GM23338 (cell line): ENCODE measurements at places on chromosomes 1 and 21. TPM values are rescaled to one million over a fixed set of nuclear protein-coding genes. Genes with fewer than 3 reads are reported as not detected.

DNA sequence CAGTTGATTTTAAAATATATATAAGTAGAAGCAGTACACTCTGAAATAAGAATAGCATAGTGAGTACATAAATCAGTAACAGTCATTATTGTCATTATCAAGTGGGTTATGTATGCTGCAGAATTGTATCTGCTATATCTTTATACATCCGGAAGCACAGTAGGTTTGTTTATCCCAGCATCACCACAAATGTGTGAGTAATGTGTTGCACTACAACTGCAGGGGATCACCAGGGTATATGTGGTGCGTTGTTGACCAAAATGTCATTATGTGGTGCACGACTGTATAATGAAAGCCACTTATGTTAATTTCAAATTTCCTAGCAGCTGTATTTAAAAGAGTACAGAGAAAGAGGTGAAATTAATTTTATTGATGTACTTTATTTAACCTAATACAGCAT lies 87.7 kb upstream of the GADD45A start:
- H3K27ac ChIP-seq = no peak overlapping the region
- no peaks in the 10 kb centered on the region for H3K4me1 ChIP-seq
- no peaks in the 10 kb centered on the region for H3K27me3 ChIP-seq

GRCh38 chr1:209155546-209155945 lies 428.0 kb upstream of the CAMK1G start:
- H3K27me3 ChIP-seq = no peaks in the 10 kb centered on the region
- H3K36me3 ChIP-seq = no peaks in the 10 kb centered on the region
- H3K27ac ChIP-seq = peak overlapping the region; percentile 86

DNA sequence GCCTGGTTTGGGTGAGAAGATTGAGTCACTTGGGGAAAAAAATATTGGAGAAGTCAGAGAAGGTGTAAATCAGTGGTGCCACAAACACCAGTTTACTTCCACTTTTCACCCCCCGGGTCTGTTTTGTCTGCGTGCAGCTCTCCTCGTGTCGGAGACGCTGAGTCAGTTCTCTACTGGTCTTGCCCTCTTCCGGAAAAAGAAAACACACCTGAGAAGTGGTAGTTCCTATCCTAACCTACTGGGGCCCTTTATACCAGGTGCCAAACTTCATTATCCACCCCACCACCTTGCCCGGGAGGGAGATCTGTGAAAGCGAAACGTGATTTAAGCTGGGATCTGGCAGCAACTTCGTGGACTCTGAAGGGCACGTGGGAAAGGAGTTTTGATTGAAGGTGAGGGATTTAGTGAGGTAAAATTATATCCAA lies 855 bp upstream of the IVNS1ABP start:
- H3K4me3 ChIP-seq = peak overlapping the region; percentile 64
- no peaks in the 10 kb centered on the region for H3K27me3 ChIP-seq
- H3K4me1 ChIP-seq = peaks cover 25% of the 10 kb centered on the region
- peak overlapping the region; percentile 98 for H3K27ac ChIP-seq
- H3K36me3 ChIP-seq = no peaks in the 10 kb centered on the region; the same call in 1 of the 2 replicates
- peak; percentile 52 for DNase-seq

DNA sequence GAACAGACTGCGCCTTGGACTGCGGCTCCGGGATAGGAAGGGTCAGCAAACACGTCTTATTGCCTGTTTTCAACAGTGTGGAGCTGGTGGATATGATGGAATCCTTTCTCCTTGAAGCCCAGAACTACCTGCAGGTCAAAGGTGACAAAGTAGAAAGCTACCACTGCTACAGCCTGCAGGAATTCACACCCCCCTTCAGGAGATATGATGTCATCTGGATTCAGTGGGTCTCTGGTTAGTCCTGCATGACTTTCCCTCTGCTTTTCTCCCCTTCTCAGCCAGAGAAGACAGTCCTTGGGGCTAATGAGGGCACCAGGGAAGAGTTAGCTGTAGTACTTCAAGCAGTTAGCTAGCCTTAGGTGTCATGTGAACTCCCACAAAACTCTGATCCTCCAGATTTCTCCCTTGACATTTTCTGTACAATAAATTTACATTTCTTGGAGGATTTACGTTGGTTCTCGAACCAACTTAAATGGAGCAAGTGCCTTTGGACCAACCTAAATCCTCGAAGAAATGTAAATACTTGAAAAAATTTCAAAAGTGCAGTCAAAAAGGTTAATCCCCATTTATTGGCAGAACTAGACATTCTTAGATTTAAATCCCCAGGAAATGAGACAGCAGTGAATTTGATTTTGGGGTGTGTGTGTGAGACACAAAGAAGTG lies 20.9 kb downstream of the NTMT2 start:
- no peak for DNase-seq
- no peak overlapping the region for H3K27ac ChIP-seq
- H3K27me3 ChIP-seq = no peaks in the 10 kb centered on the region
- no peak overlapping the region for H3K4me3 ChIP-seq
- no peaks in the 10 kb centered on the region; the same call in 1 of the 2 replicates for H3K36me3 ChIP-seq

GRCh38 chr1:20250340-20250989 lies 40.2 kb upstream of the VWA5B1 start:
- H3K36me3 ChIP-seq = no peaks in the 10 kb centered on the region
- H3K27ac ChIP-seq = no peak overlapping the region

DNA sequence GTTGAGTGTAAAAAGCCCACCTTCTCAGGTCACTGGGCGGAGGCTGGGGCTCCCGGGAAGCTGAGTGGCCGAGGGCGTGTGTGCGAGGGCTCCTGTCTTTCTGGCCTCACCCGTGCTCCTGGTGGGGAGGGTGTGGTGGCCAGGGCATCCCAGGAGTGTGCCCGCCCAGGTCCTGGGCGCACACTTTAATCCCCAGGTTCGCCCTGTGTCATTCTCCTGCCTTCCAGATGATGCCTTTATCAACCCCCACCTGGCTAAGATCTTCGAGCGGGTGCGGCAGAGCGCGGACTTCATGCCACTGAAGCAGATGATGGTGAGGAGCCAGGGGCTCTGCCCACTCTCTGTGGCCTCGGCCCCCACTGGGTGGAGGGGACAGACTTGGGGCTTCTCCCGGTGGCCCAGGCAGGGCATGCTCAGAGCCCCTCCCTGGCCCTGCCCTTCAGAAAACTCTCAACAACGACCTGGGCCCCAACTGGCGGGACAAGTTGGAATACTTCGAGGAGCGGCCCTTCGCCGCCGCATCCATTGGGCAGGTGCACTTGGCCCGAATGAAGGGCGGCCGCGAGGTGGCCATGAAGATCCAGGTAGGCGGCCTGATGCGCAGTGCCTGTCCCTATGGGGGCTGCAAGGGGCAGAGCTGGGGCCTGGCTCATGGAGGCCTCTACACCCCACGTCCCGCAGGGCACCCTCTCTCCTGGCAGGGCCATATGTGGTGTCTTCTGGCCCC lies 42.5 kb downstream of the COQ8A start:
- no peaks in the 10 kb centered on the region for H3K27me3 ChIP-seq
- no peaks in the 10 kb centered on the region for H3K4me1 ChIP-seq
- no peak overlapping the region for H3K4me3 ChIP-seq
- DNase-seq = no peak

DNA sequence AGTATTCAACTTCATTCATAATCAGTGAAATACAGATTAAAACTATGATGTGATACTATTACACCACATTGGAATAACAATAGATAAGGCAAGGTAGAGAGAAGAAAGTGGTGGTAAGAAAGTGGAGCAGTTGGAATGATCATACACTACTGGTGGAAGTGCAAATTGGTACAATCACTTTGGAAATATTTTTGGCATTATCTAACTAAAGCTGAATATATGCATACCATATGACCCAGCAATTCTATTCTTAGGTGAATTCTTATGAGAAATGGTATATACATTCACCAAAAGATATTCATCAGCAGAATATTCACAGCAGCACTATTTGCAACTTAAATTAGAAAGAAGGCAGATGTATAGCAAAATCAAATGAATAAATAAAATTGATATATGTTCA lies 21.4 kb upstream of the PTPRC start:
- no peaks in the 10 kb centered on the region for H3K4me1 ChIP-seq
- no peaks in the 10 kb centered on the region for H3K27me3 ChIP-seq
- DNase-seq = no peak
- no peaks in the 10 kb centered on the region for H3K36me3 ChIP-seq

DNA sequence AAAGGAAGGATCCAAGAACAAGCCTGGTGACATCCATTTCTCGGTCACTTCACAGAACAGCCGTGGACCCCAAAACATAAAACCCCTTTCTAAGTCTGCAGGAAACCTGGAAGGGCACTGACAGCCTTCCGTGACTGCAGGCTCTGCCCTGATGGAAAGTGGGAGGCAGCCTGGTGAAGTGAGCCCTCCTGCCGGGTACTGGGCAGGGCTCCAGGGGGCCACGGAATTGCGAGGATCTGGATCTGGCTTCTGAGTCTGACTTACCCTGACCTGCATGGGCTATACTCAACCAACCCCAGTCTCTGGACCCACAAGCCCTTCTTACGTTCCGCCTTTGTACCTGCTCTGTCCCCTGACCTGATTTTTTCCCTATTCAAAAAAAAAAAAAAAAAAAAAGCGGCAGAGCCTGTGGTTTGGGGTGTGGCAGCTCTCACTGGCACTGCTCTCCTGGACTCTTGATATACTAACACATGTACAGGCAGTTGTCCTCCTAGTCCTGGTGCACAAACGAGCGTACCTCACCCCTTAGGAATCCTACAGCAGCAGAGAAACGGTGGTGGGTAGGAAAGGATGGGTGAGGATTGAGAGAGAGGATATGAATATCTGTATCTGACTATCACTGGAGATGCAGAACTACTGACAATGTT lies 82.9 kb downstream of the BEND5 start:
- no peak overlapping the region for H3K4me3 ChIP-seq
- no peaks in the 10 kb centered on the region for H3K27me3 ChIP-seq
- no peak overlapping the region for H3K27ac ChIP-seq
- no peaks in the 10 kb centered on the region for H3K4me1 ChIP-seq
- DNase-seq = no peak
- H3K36me3 ChIP-seq = no peaks in the 10 kb centered on the region

- H3K27ac ChIP-seq = peak overlapping the region; percentile 12; the same call in 1 of the 2 replicates
- H3K4me1 ChIP-seq = peaks cover 12% of the 10 kb centered on the region; the same call in 1 of the 2 replicates
- H3K36me3 ChIP-seq = peaks cover 13% of the 10 kb centered on the region; the same call in 1 of the 2 replicates
- DNase-seq = peak; percentile 51
- H3K4me3 ChIP-seq = peak overlapping the region; percentile 55
These were observed 553 bp downstream of the TTF2 start for GRCh38 chr1:117060441-117061317.

DNA sequence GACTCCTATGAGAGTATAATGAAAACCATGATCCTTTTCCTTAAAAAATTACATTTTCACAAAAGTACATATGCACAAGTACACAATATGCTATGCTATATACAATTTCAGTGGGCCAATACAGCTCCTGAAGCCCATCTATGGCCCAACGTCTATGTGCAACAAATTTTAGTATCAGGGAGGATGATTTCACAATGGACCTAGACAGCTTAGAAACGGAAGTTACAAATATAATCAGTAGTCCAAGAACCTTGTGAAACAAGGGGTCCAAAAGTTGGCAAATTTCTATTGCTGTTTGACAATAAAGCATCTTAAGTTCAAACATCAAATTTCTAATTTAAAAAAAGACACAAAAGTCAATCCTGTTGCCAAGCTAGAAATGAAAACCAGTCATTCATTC lies 87.0 kb downstream of the DPYD start:
- H3K4me1 ChIP-seq = no peaks in the 10 kb centered on the region
- no peak overlapping the region for H3K27ac ChIP-seq
- no peak overlapping the region for H3K4me3 ChIP-seq
- DNase-seq = no peak
- H3K27me3 ChIP-seq = no peaks in the 10 kb centered on the region

- H3K27me3 ChIP-seq = no peaks in the 10 kb centered on the region
- no peaks in the 10 kb centered on the region for H3K36me3 ChIP-seq
- H3K4me1 ChIP-seq = peaks cover 34% of the 10 kb centered on the region
- DNase-seq = no peak
- no peak overlapping the region for H3K27ac ChIP-seq
These were observed 178.5 kb upstream of the FMN2 start for GRCh38 chr1:239913141-239913585.

- H3K4me3 ChIP-seq = no peak overlapping the region
- no peak overlapping the region for H3K27ac ChIP-seq
- H3K36me3 ChIP-seq = no peaks in the 10 kb centered on the region
- DNase-seq = no peak
- no peaks in the 10 kb centered on the region for H3K4me1 ChIP-seq
- H3K27me3 ChIP-seq = no peaks in the 10 kb centered on the region
These were observed 41.5 kb downstream of the CHIA start for GRCh38 chr1:111332190-111332589.

- H3K27ac ChIP-seq = no peak overlapping the region
- H3K4me3 ChIP-seq = no peak overlapping the region
- H3K4me1 ChIP-seq = peaks cover 23% of the 10 kb centered on the region
These were observed 74.7 kb downstream of the NTPCR start for GRCh38 chr1:233025157-233025556.

- H3K27ac ChIP-seq = no peak overlapping the region
- H3K4me1 ChIP-seq = peaks cover 24% of the 10 kb centered on the region
- no peaks in the 10 kb centered on the region for H3K27me3 ChIP-seq
- DNase-seq = peak; percentile 16
- H3K4me3 ChIP-seq = 0 out of 2 replicates have a peak overlapping the region, but pooled peaks have one; percentile 23
These were observed 379.4 kb upstream of the RUNX1 start for GRCh38 chr21:35428489-35428888.

- no peaks in the 10 kb centered on the region for H3K27me3 ChIP-seq
- no peak overlapping the region for H3K4me3 ChIP-seq
- H3K27ac ChIP-seq = no peak overlapping the region
These were observed 9.3 kb downstream of the C1QB start for GRCh38 chr1:22662318-22662717.

- H3K36me3 ChIP-seq = no peaks in the 10 kb centered on the region
- peaks cover 19% of the 10 kb centered on the region for H3K4me1 ChIP-seq
- H3K4me3 ChIP-seq = no peak overlapping the region
- no peak overlapping the region for H3K27ac ChIP-seq
- DNase-seq = no peak
- no peaks in the 10 kb centered on the region for H3K27me3 ChIP-seq
These were observed 107.7 kb upstream of the ZNHIT6 start for GRCh38 chr1:85815906-85816305.

GRCh38 chr1:172429331-172430127 lies 9.0 kb downstream of the C1orf105 start:
- no peaks in the 10 kb centered on the region for H3K27me3 ChIP-seq
- peak; percentile 81 for DNase-seq
- H3K4me1 ChIP-seq = peaks cover 11% of the 10 kb centered on the region; the same call in 1 of the 2 replicates
- H3K36me3 ChIP-seq = no peaks in the 10 kb centered on the region

- DNase-seq = peak; percentile 8
- H3K27me3 ChIP-seq = no peaks in the 10 kb centered on the region
- H3K36me3 ChIP-seq = no peaks in the 10 kb centered on the region
- H3K4me3 ChIP-seq = no peak overlapping the region
These were observed 846.9 kb upstream of the ADAMTS5 start for GRCh38 chr21:27813750-27814149.

GRCh38 chr1:115218699-115219098 lies 119.3 kb downstream of the NGF start:
- no peak overlapping the region for H3K4me3 ChIP-seq
- H3K27ac ChIP-seq = no peak overlapping the region
- no peak for DNase-seq
- peaks cover 18% of the 10 kb centered on the region for H3K4me1 ChIP-seq
- H3K36me3 ChIP-seq = no peaks in the 10 kb centered on the region

The TMIGD3 gene
- total RNA-seq = not detected in 2 replicates

The C4BPA gene
- total RNA-seq = not detected in 2 replicates

The ASPM gene
- total RNA-seq = 64.9 and 65.4 TPM in 2 replicates

The CTPS1 gene
- 93.3 and 93.9 TPM in 2 replicates for total RNA-seq

The DNASE2B gene
- not detected in 2 replicates for total RNA-seq

The CELF3 gene
- 0.31 and 0.39 TPM in 2 replicates for total RNA-seq

The RGS1 gene
- total RNA-seq = not detected in 2 replicates

The VSIG8 gene
- not detected in 2 replicates for total RNA-seq

The SPTA1 gene
- total RNA-seq = not detected in 2 replicates

The TRABD2B gene
- total RNA-seq = 0.89 and 1.6 TPM in 2 replicates

The ZFYVE9 gene
- 26.5 and 27.3 TPM in 2 replicates for total RNA-seq
